CD4-positive, alpha-beta T cell treated with Interleukin-12 subunit alpha and Interleukin-12 subunit beta, for 1 hour (primary cell): ENCODE measurements at places on chromosomes 5 and 9.

DNA sequence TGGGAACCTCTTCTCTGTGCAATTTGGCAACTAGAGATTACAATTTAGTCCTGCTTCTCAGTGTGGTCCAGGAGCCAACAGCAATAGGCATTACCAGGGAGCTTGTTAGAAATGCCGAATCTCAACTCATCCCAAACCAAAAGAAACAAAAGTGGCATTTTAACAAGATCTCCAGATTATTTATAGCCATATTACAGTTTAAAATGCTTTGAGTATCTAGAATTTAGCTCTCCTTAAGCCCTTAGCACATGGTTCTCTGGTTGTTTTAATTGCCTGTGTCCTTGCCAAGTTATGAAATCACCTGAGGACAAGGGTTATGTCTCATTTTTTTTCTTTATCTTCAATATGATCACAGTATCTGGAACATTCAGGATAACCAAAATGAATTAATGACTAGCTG, 51.6 kb upstream of the TAS2R1 start:
- DNase-seq, result no peak

DNA sequence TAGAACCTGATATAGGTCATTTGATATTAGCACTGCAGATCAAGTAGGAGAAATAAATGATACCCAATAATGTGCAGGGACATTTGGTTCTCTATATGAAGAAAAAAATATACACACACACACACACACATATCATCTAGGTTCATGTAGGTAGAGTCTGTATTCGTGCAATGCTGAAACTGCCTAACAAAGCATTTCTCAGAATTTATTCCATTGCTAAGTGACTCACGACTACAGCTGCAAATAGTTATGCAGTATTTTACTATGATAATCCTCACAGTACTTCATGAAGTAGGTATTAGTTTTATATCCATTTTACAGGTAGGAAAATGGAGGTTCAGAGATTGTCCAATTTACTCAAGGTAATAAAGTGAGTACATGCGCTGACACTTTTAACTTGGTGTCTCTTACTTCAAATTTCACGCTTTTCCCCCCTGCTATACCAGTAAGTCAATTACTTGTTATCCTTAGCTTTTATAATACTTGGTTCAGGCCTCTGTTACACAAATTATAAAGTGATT, 2.4 kb downstream of the GIN1 start:
- no peak for DNase-seq

DNA sequence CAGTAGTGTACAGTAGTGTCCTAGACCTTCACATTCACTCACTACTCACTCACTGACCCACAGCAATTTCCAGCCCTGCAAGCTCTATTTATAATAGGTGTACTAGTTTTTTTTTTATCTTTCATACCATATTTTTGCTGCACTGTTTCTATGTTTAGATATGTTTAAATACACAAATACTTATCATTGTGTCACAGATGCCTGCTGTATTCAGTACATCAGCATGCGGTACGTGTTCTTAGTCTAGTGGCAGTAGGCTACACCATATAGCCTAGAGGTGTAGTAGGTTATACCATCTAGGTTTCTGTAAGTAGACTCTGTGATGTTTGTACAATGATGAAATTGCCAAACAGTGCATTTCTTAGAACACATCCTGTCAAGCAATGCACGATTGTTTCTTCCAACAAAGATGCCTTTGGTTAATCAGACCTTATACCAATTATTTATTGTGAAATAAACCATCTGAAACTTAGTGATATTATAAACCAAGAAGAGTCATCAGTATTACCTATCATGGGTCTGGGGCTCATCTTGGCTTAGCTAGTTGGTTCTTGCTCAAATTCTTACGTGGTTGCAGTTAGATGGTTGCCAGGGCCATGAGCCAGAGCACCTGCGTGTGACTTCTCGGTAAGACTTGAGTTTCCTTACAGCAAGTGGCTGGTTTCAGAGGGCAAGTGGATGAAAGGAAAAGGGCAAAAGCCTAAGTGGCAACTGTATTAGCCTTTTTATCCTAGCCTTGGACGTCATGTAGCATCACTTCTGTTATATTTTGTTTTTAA, 41.1 kb downstream of the ERBIN start:
- no peak for DNase-seq

DNA sequence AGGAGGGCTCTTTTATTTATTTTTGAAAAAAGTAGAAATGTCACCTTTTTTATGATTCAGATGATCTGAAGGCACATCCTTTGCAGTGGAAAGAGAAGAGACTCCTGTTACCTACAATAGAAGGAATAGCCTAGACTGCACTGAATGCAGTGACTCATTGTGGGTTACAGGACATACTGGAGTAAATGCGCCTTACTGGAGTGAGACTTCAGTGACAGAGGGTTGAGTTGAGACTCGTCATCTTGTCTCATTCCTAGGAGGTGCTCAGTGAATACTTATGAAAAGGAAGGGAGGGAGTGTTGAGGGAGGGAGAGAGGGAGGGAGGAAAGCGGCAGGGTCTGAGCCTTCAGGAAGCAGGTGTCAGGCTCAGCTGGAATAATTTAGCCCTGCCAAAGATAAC, 25.2 kb downstream of the ANKRA2 start:
- no peak for DNase-seq

- no peak for DNase-seq
These were observed 28.6 kb upstream of the IL7R start for GRCh38 chr5:35828082-35828598.

- DNase-seq, result no peak
These were observed 65.4 kb upstream of the TNFSF8 start for GRCh38 chr9:114995681-114996221.

GRCh38 chr5:133425222-133425621, 187.1 kb downstream of the FSTL4 start:
- DNase-seq, result no peak

DNA sequence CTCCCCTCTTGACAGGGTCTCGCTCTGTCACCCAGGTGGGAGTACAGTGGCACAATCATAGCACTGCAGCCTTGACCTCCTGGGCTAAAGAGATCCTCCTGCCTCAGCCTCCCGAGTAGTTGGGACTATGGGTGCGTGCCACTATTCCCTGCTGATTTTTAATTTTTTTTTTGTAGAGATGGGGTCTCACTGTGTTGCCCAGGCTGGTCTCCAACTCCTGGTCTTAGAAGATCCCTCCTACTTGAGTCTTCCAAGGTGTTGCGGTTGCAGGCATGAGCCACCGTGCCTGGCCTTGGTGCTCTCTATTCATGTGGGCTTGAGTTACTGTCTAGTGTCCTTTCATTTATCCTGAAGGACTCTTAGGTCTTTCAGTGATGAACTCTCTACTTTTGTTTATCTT, 24.1 kb downstream of the EHMT1 start:
- no peak for DNase-seq

- DNase-seq, result no peak
These were observed 25.9 kb upstream of the TTC39B start for GRCh38 chr9:15332939-15333338.

DNA sequence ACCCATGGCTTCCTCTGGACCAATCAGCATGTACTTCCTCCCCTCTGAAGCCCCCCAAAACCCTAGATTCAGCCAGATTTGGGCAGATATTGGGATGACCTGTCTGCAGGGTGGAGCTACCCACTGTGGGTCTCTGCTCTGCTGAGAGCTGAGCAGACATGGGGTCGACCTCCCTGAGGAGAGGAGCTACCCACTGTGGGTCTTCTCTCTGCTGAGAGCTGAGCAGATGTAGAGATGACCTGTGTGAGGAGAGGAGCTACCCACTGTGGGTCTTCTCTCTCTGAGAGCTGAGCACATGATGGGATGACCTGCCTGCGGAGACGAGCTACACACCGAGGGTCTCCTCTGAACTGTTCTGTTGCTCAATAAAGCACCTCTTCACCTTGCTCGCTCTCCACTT, 89.6 kb downstream of the CAVIN4 start:
- no peak for DNase-seq

DNA sequence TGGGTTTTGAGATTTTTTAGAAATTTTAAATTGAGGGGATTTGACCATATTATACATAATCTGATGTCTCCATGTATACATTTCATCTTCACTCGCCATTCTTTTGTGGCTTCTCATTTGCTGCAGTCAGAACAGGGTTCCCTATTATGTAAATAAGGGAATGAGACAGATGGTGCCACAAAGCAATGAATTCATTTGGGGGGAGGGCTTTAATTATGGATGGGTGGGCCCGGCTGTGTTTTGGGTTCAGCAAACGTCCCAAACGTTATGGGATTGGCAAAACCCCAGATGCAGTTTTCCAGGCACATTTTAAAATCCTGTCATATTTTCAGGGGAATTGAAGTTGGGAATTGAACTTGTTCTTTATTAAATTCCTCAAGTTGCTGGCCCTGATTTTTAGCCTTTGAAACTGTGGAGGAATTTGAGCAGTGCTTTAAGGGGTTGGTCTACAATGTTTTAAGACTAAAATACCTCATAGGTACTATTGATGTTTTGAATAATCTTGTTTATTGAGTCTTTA, 558.5 kb upstream of the ZNF462 start:
- DNase-seq, result no peak

- no peak for DNase-seq
These were observed 37.6 kb downstream of the HRH2 start for GRCh38 chr5:175695161-175696126.

DNA sequence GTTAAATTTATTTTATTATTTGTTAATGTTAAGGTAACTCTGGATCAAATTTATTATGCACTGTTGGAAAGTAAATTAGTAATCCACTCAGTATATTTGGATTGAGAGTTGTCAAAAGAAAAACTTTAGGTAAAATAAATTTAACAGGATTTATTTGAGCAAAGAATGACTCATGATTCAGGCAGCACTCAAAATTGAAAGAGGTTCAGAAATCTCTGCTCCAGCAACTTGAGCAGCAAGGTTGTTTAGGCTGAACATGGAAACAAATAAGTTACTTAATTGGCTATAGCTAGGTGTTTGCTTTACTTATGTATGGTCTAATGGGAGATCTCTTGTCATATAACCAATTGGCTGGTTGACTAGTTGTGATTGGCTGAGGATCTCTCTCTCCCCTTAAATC, 296.2 kb upstream of the EDIL3 start:
- DNase-seq, result no peak

DNA sequence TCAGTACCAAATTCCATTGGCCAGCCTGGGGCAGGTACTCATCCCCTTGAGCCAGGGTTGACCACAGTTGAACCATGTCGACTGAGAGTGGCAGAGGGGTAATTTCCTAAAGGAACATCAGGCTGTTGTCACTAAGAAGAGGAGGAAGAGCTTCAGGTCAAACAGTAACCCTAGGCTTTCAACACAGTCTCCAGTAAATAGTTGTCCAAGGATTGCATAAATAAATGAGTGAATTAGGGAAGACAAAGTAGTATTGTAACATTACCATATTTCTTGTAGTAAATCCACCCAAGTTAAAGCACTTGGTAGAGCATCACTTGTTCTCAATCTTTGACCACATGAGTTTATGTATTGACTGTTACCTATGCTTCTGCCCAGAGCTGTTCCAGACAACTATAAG, 7.4 kb downstream of the PSAT1 start:
- DNase-seq, result no peak

GRCh38 chr9:77926371-77926878, 105.2 kb downstream of the GNAQ start:
- no peak for DNase-seq

DNA sequence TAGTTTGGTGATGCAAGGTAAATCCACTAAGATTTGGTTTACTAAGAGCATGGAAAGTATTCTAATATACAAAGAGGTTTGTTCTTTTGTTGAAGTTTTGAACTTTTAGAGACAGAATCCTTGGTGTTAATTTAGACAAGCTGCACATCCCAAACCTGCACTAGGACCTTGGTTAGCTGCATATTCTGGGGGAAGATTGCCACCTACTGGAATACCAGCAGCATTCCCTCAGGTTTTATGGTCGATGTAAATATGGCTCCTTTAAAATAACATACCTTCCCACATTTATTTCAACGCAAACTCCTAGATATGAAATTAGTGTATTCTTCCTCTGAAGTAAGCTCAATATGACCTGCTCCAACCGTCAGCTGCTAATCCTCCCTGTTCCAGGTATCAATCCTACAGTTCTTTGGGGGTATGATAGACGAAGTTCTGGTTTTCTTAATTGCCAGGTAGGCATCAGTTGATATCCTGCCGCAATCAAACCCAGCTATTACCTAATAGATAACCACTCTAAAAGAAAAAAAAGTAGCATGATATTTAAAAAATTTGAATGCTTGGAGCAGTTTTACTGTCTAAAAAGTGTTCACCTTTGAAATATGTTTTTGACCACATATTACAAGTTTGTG, 624.1 kb downstream of the ISL1 start:
- no peak for DNase-seq

DNA sequence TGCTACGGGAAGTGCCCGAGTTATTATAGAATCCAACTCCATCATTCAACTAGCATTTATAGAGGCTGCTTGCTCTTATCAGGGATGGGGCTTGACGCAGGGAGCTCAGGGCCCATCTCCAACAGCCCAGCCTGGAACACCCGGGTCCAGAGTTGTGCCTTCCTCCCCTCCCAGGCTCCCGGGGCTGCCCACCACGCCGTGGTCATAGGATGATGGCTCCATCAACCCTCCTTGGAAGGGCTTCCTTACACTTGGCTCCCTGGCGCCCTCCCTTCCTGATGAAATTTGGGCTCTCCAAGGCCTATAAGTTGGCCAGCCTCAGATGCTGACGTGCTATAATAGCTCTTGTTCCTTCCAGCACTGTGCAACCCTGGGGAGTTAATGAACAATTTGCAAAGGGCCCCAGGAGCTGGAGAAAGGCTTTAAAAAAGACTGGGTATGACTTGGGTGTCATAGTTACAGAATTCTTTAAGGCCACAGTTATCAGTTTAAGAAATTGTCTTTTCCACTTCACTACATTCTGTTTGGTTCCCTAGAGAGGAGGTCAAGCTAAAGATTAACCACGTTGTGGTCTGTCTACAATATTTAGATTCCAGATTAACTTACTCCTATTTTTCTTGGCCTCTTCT, 42.5 kb upstream of the GADD45G start:
- no peak for DNase-seq

DNA sequence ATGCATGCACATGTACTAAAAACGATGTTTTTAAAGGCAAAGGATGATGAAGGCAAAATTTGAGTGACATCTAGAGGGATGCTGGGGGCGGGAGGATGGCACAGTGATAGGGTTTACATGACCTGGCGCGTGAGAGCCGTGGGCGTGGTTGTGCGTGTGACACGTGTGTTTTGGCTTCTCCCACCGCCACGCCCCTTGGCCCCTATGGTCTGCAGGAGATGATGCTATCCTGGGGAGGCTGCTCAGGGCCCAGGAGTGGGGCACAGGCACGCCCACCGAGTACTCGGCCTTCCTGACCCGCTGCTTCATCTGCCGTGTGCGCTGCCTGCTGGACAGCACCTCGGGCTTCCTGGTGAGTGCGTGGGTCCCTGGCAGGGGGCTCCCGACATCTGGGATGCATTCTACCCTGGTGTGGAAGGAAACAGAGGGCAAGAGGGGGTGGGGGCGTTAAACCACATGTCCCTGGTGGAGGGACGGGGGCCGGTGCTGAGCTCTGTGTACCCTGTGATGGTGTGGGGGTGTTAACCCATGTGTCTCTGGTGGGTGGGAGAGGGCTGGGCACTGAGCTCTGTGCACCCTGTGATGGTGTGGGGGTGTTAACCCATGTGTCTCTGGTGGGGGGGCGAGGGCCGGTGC, 19.2 kb upstream of the EXOC3 start:
- DNase-seq, result no peak
